Epithelial cell of prostate (primary cell): ENCODE measurements at places on chromosomes 7 and 10.

DNA sequence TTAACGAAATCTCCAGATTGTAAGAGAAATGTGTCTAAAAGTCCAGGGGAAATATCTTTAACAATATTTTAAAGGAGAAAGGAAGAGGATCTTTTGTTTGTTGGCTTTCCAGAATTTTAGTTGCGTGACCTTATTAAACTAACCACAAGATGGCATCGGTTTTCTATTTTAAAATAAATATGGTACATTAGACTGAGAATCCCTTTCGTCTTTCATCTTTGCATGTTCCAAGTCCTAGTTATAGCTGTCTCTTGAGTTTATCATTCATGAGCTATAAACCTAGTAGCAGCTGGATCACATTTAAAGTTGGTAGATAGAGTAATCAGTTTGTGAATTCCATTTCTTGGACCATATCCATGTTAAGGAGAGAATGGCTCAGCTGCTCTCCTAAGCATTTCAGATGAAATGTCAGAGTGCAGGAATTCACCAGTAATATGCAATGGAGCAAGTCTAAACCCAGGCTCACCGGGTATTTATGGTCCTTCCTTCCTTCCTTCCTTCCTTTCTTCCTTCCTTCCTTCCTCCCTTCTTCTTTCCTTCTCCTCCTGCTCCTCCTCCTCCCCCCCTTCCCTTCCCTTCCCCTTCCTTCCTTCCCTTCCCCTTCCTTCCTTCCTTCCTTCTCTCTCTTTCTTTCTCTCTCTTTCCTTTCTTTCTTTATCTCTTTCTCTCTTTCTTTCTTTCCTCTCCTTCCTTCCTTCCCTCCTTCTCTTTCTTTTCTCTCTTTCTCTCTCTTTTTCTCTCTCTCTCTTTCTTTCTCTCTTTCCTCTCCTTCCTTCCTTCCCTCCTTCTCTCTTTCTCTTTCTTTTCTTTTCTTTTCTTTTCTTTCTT lies 57.8 kb upstream of the RAB18 start:
- no peak for DNase-seq

GRCh38 chr7:23523486-23524075 lies 8.2 kb downstream of the TRA2A start:
- DNase-seq: no peak

- DNase-seq: no peak
Measured at GRCh38 chr10:34001087-34001580, 666.7 kb upstream of the NRP1 start.

- no peak for DNase-seq
Measured at GRCh38 chr7:91752102-91752501, 128.4 kb downstream of the MTERF1 start.

DNA sequence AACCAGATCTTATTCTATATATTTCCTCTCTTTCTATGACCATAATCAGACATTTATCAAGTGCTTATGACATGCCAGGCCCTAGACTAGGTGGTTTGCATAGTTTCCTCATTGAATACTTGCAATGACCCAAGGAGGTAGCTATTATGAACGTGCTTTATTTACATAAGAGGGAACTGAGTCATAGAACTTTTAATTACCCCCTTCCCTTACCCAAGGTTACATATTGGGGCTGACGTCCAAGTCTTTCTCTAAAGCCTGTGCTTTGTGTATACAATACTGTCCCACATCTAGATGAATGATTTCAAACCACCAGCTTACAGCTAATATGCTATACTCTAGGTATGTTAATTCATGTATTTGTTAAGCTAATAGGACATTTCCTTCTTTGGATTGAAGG lies 91.9 kb upstream of the NPY start:
- DNase-seq: peak; percentile 20

GRCh38 chr10:17793823-17794644 lies 15.1 kb upstream of the MRC1 start:
- DNase-seq: no peak

GRCh38 chr7:4842319-4843064 lies 19.3 kb downstream of the PAPOLB start:
- DNase-seq: no peak

DNA sequence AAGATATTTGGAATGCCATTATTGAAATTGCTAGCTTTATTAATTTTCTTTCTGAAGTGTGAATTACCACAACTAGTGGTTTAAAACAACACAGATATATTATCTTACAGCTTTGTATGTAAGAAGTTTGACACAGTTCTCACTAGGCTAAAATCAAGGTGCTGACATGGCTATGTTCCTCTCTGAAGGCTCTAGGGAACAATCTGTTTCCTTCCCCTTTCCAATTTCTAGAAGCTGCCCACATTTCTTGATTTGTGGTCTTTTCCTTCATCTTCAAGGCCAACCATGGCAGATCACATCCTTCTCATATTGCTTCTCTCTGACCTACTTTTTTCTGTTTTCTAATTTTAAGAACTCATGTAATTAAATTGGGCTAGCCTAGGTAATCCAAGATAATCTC lies 43.3 kb upstream of the SLC26A3 start:
- DNase-seq: no peak

DNA sequence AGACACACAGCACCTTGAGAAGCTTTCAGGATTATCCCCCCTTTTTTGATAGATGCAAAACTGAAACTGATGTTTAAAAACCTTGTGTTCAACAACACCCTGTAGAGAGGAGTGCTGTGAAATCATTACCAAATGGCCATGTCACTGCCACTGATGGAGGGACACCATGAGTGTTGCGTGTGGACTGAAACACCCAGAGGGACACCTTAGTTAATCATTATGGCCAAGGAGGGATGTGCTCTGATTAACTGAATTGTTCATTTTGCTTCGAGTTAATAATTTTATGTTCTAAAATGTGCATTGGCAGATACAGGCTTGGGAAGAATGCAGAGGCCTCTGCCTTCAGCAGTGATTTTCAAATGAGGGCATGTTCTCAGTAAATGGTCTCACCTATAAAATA lies 226.0 kb downstream of the KLF6 start:
- DNase-seq: no peak
